ENCODE measurements at places on chromosomes 6 and 20. TPM values are rescaled to one million over a fixed set of nuclear protein-coding genes. Genes with fewer than 3 reads are reported as not detected.

DNA sequence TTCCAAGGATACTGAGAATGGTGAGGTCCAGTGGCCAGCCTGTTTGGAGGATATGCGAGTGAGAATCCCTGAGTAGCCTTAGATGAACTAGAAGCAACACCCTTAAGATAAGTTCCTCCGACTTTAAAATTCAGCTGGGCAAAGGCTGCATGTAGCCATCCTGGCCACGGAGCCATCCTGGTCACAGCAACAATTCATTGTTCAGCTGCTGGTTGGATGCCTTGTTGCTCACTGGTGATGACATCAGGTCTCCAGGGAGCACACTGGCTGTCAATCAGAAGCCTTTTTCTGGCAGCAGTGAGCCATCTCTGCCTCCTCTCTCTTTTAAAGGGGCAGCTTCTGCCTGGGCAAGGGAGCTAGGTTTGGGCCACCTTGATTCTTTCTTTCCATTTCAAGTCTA lies 22.4 kb upstream of the RIMS4 start:
- no peak for DNase-seq

- DNase-seq = no peak
Measured at GRCh38 chr20:1893721-1894470, 1.3 kb upstream of the SIRPA start.

- peak; percentile 94 for DNase-seq
Measured at GRCh38 chr6:42217519-42218367, at the start of gene MRPS10. TSS of gene MRPS10 (minus strand) at chr6:42217861. CDS start at chr6:42217849, 12 bp downstream.

GRCh38 chr20:34561661-34562060 lies 3.1 kb downstream of the MAP1LC3A start:
- DNase-seq = no peak

DNA sequence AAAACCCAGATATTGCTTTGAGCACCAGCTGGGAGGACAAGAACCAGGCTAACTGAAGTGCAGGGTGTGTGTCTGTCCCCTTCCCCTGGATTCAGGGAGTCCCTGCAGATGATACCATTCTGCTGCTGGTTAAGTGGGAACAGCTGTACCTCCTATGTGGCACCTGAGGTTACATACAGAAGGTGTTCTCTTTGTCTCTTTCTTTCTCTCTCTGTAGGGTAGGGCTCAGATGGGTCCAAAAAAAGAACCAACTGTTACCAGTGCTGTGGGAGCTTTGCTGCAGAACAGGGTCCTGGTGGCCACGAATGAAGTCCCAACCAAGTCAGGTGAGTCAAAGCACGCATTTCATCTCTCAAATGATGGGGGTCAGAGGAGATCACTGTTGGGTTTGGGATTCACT lies 38.6 kb downstream of the ZC2HC1B start:
- no peak for DNase-seq

KHDC1L gene
- total RNA-seq = not detected

Measured in lung (tissue), 17 donors.